ENCODE measurements at places on chromosomes 5 and 9.

- H3K27me3 ChIP-seq, result no peaks in the 10 kb centered on the region
- no peaks in the 10 kb centered on the region for H3K4me1 ChIP-seq
- H3K27ac ChIP-seq, result no peak overlapping the region
- no peak overlapping the region for H3K4me3 ChIP-seq
- no peak for DNase-seq
Observed at GRCh38 chr5:40134883-40135520, 544.7 kb upstream of the PTGER4 start.

- DNase-seq, result no peak
- no peaks in the 10 kb centered on the region for H3K27me3 ChIP-seq
- no peak overlapping the region for H3K4me3 ChIP-seq
- peaks cover 27% of the 10 kb centered on the region for H3K4me1 ChIP-seq
- H3K27ac ChIP-seq, result no peak overlapping the region
Observed at GRCh38 chr5:113052041-113052795, 75.6 kb downstream of the DCP2 start.

DNA sequence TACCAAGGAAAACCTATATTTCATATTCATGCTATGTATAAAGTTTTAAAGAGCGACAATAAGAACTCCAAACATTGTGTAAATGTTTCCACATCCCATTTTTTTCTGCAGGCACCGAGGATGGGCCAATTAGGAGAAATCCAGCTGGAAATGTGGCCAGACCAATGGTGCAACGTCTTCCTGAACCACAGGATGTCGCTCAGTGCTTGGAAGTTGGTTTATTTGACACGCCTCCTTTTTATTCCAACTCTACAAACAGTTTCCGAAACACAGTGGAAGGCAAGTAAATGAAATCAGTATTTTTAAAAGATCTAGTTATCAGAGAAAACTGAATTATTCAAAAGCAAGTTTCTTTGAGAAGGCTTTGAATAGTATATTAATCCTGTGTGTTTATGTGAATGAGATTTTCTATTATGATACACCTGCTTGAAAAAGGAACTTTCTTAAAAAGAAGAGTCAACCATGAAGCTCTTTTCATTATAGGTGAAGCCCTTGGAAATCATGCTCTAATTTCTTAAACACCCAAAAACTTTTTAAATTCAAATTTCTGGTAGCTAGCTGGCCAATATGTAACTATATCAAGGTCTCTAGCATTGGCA, 9.1 kb downstream of the TYRP1 start:
- no peak overlapping the region for H3K27ac ChIP-seq
- DNase-seq, result no peak
- H3K4me1 ChIP-seq, result no peaks in the 10 kb centered on the region
- H3K4me3 ChIP-seq, result no peak overlapping the region
- H3K27me3 ChIP-seq, result no peaks in the 10 kb centered on the region
- H3K36me3 ChIP-seq, result no peaks in the 10 kb centered on the region

DNA sequence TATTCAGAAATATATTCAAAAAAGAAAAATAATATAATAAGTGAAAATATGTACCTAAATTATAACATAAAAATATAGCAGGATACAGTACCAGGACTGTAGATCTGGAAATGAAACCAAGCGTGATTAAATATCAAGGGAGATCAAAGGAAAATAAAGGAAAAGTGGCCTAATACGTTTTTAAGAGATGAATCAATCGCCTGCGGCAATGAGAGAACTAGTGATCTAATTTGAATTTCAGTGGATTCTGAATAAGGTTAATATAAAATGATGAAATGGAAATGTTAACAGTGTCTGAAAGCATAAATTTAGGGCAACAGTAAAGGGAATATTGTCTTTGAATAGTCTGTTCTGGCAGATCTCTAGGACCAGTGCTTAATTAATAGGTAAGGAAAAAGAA, 1761.9 kb upstream of the ACO1 start:
- no peaks in the 10 kb centered on the region for H3K36me3 ChIP-seq
- no peaks in the 10 kb centered on the region for H3K4me1 ChIP-seq
- no peak overlapping the region for H3K27ac ChIP-seq
- DNase-seq, result no peak
- H3K4me3 ChIP-seq, result no peak overlapping the region
- no peaks in the 10 kb centered on the region for H3K27me3 ChIP-seq

- peaks cover 15% of the 10 kb centered on the region for H3K4me1 ChIP-seq
- no peaks in the 10 kb centered on the region for H3K27me3 ChIP-seq
- no peak for DNase-seq
Observed at GRCh38 chr9:100084734-100085133, 14.1 kb downstream of the ERP44 start.

GRCh38 chr9:138022756-138023393, 145.3 kb downstream of the CACNA1B start:
- no peaks in the 10 kb centered on the region for H3K4me1 ChIP-seq
- no peak overlapping the region for H3K4me3 ChIP-seq
- H3K27ac ChIP-seq, result no peak overlapping the region
- no peaks in the 10 kb centered on the region for H3K36me3 ChIP-seq

- no peaks in the 10 kb centered on the region for H3K36me3 ChIP-seq
- H3K27ac ChIP-seq, result no peak overlapping the region
- H3K27me3 ChIP-seq, result peaks cover 4% of the 10 kb centered on the region
- H3K4me1 ChIP-seq, result peaks cover 16% of the 10 kb centered on the region
- peak; percentile 35 for DNase-seq
Observed at GRCh38 chr9:38141746-38142591, 72.9 kb upstream of the SHB start.

GRCh38 chr5:159021901-159022556, 77.7 kb downstream of the EBF1 start:
- H3K4me1 ChIP-seq, result peaks cover 5% of the 10 kb centered on the region
- H3K4me3 ChIP-seq, result no peak overlapping the region

- no peaks in the 10 kb centered on the region for H3K36me3 ChIP-seq
- peaks cover 3% of the 10 kb centered on the region for H3K27me3 ChIP-seq
- no peak overlapping the region for H3K27ac ChIP-seq
- peaks cover 15% of the 10 kb centered on the region for H3K4me1 ChIP-seq
Observed at GRCh38 chr9:136577941-136578625, 32.2 kb upstream of the NOTCH1 start.

GRCh38 chr9:129575818-129576217, 45.1 kb downstream of the C9orf50 start:
- no peaks in the 10 kb centered on the region for H3K36me3 ChIP-seq
- H3K27ac ChIP-seq, result no peak overlapping the region
- H3K27me3 ChIP-seq, result no peaks in the 10 kb centered on the region
- H3K4me3 ChIP-seq, result no peak overlapping the region
- H3K4me1 ChIP-seq, result peaks cover 5% of the 10 kb centered on the region

- peaks cover 9% of the 10 kb centered on the region for H3K36me3 ChIP-seq
- no peaks in the 10 kb centered on the region for H3K27me3 ChIP-seq
- no peak overlapping the region for H3K27ac ChIP-seq
- no peak overlapping the region for H3K4me3 ChIP-seq
Observed at GRCh38 chr9:95090871-95091577, 226.5 kb downstream of the FANCC start.

GRCh38 chr5:77076961-77077828, 9.9 kb downstream of the ZBED3 start:
- no peak overlapping the region for H3K27ac ChIP-seq
- H3K4me1 ChIP-seq, result peaks cover 4% of the 10 kb centered on the region
- H3K36me3 ChIP-seq, result no peaks in the 10 kb centered on the region
- peak overlapping the region; percentile 35 for H3K4me3 ChIP-seq
- DNase-seq, result no peak

DNA sequence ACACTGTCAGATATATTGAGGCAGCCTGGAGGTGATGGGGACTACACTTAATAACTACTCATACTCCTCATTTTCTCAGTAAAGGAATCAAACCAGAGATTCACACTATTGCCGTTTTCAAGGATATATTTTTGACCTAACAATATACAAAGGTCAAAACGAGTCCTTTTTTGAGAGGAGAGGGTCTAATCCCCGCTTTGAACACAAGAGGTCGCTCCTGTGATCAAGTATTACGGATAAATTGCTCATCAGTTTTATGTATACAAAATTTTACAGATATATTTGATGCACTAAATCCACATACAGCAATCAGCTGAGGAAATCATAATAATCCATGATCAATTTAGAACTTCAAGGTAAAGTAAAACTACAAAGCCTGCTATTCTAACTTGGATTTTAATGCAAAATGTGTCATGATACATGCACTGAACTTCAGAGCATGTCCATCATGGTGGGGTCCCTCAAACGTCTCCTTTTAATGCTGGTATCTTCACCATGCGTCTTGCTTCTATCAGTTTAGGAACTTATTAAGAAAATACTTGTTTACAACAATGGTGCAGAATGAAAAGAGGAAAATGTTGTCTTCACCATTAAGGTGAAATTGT, 2.5 kb upstream of the ISL1 start:
- H3K36me3 ChIP-seq, result no peaks in the 10 kb centered on the region
- H3K4me1 ChIP-seq, result peaks cover 13% of the 10 kb centered on the region

DNA sequence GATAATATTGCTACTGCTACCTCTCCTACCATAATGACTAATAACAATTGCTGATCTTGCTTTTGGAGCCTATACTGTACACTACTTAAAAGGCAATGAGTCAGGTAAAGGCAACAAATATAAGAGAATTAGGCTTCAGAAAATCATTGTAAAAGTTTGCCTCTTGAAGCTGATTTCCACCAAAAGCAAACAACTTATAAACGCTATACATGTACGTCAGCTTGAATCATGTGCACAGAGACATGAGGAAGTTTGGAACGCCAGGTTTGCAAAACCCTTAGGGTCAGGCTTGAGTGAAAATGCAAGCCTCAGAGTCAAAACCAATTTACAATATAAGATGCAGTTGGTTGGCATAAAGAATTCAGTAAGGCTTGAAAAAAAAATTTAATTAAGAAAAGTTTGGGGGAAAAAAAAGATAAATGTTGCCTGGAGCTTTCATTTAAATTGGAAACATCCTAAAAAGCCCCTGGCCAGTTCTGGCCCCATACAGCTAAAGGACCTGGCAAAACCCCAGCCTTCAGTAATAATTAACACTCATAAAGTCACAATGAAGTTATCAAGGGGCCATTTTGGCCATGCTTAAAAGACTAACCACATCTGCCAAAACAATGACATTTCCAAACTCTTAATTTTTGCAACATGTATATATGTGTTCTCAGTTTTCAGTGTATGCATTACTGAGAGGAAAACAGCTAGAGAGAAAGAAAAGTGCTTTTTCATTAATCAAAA, 181.0 kb upstream of the NFIL3 start:
- H3K4me3 ChIP-seq, result no peak overlapping the region
- no peak overlapping the region for H3K27ac ChIP-seq
- no peaks in the 10 kb centered on the region for H3K4me1 ChIP-seq
- H3K36me3 ChIP-seq, result no peaks in the 10 kb centered on the region
- H3K27me3 ChIP-seq, result no peaks in the 10 kb centered on the region
- DNase-seq, result no peak

DNA sequence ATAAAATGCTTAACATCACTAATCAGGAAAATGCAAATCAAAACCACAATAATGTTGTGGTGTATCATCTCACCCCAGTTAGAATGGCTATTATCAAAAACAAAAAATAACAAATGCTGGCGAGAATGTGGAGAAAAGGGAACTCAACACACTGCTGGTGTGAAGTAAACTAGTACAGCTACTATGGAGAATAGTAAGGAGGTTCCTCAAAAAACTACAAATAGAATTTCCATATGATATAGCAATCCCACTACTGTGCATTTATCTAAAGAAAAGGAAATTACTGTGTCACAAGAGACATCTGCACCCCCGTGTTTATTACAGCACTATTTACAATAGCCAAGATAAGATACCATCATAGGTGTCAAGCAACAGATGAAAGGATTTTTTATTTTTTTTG, 214.5 kb upstream of the RASA1 start:
- no peak for DNase-seq
- no peak overlapping the region for H3K27ac ChIP-seq
- no peaks in the 10 kb centered on the region for H3K36me3 ChIP-seq
- no peaks in the 10 kb centered on the region for H3K4me1 ChIP-seq
- H3K27me3 ChIP-seq, result no peaks in the 10 kb centered on the region

DNA sequence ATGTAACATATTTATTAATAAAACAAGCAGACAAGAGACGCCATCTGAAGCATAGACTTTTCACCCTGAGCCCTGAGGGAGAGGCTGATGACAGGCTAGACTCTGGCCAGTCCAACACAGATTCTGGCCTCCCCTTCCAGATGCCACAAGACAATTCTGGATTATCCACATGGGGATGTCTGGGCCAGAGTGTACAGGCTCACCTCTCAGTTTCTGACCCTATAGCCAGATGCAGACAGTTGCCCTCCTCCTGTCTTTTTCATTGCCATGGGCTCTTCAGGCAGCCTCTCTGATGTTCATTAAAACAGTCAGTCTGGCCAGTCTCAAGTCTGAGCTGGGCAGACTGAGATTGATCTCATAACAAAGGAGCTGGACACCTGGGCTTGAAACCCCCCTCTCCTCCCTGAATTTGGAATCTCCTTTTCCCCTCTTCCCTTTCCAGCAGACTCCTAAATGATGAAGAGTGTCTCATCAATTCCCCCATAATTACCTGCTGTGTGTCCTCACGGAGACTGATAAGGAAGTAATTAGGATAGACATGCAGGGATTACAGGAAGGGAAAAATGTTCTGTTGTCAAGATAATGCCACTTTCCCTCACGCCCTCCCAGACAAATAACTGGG, 89.6 kb downstream of the ASTN2 start:
- no peak for DNase-seq
- no peaks in the 10 kb centered on the region for H3K27me3 ChIP-seq
- no peak overlapping the region for H3K4me3 ChIP-seq
- H3K4me1 ChIP-seq, result no peaks in the 10 kb centered on the region

GRCh38 chr9:14309403-14309802, 4.5 kb downstream of the NFIB start:
- peaks cover 28% of the 10 kb centered on the region for H3K4me1 ChIP-seq
- DNase-seq, result no peak
- peak overlapping the region; percentile 11 for H3K4me3 ChIP-seq
- H3K27me3 ChIP-seq, result no peaks in the 10 kb centered on the region
- peak overlapping the region; percentile 83 for H3K27ac ChIP-seq

GRCh38 chr9:109124121-109124520, 4.4 kb upstream of the TMEM245 start:
- H3K27ac ChIP-seq, result no peak overlapping the region
- no peaks in the 10 kb centered on the region for H3K27me3 ChIP-seq
- no peaks in the 10 kb centered on the region for H3K36me3 ChIP-seq
- H3K4me1 ChIP-seq, result peaks cover 7% of the 10 kb centered on the region
- DNase-seq, result no peak
- no peak overlapping the region for H3K4me3 ChIP-seq

DNA sequence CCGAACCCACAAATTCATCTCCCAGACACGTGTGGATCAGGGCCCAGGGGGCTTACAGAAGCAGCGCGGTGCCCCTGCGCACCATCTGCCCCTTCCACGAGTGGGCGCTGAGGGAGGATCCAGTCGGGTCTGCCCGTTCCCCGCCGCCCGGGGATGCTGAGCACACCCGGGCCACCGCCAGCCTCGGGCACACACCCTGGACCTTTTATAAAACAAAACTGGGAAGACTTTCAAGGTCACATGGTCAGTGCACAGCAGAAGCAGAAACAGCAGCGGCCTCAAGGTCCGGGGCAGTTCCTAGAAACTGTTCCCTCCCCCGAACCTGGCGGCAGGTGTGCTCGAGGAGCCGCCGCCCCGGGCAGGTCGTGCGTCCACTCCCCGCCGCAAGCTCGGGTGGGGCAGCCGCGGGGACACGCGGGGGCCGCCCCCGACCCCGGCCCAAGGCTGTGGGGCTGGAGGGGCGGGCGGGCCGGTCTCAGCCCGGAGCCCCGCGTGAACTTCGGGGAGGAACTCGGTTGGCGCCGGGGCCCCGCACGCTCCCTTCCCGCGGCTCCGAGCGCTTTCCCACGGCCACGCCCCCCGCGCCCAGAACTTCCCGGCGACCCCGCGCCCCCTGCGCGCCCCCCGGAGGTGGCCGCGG, 633 bp upstream of the PPP1R26 start:
- peaks cover 7% of the 10 kb centered on the region for H3K4me1 ChIP-seq
- no peak overlapping the region for H3K27ac ChIP-seq
- DNase-seq, result no peak
- H3K4me3 ChIP-seq, result peak overlapping the region; percentile 49
- no peaks in the 10 kb centered on the region for H3K27me3 ChIP-seq
- peaks cover 4% of the 10 kb centered on the region for H3K36me3 ChIP-seq

Measured in keratinocyte (primary cell).